ENCODE measurements at places on chromosomes 3 and 15.

- DNase-seq, result no peak
Measured at GRCh38 chr3:20401253-20401652, 215.2 kb upstream of the SGO1 start.

GRCh38 chr15:35460616-35461015 lies 85.3 kb downstream of the DPH6 start:
- DNase-seq, result no peak

DNA sequence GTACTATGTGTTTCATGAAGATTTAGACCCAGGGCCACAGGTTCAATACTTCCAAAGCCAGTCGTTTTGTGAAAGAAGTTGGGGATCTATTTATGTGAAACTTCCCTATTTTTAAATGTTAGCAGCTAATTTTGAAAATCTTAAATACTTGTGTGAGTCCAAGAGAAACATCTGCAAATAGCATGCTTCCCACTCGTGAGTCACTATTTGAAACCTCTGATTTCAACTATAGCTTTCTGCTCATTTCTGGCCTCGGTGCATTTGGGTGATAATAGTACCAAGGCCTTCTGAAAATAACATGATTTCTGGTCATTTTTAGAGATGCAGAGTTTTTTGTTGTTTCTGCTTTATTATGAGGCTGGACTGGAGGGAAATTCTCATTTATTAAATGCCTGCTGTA lies 110.0 kb downstream of the OPA1 start:
- no peak for DNase-seq

DNA sequence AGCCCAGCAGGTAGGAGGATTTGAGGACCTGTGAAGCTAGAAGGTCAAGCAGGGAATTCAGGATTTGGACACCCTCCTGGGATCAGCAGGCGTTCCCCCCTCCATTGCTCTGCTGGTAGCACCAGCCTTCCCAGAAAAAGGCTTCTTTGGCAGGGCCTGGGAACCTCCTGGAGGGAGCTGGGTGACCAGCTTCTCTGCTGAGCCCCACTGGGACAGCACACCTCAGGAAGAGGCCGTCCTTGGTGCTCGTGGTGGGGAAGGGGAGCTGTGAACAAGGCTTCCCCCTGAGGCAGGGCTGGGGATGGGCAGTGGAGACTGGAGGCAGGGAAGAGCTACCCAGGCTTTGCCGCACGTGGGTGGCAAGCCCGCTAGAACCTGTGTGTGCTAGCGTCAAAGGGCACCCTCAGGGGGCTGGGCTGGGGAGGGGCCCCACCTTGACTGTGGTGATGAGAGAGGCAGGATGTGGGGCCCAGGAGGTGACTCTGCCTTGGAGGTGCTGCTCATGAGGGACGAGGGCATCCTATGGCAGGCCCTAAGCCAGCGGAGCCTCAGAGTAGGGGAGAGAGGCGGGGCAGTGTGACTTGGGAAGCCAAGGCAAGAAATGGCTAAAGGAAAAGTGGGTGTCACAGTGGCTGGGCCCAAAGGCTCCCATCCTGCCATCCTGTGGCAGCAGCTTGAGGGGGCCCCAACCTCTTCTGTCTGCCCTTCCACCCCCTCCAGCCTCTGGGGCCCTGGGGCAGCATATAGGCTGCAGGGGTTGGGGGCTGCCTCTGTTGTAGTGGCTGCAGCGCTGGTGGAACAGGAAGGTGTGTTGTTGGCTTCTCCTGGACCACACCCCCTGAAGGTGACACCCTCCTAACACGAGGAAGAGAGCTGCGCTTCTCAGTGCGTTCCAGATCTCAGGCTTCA lies 20.7 kb downstream of the KLF13 start:
- DNase-seq, result peak; percentile 77

- no peak for DNase-seq
Measured at GRCh38 chr3:18124501-18124900, 300.6 kb downstream of the SATB1 start.

- no peak for DNase-seq
Measured at GRCh38 chr3:43676441-43676840, 14.3 kb upstream of the ABHD5 start.

GRCh38 chr15:90360746-90361145 lies 8.7 kb downstream of the ZNF774 start:
- no peak for DNase-seq

DNA sequence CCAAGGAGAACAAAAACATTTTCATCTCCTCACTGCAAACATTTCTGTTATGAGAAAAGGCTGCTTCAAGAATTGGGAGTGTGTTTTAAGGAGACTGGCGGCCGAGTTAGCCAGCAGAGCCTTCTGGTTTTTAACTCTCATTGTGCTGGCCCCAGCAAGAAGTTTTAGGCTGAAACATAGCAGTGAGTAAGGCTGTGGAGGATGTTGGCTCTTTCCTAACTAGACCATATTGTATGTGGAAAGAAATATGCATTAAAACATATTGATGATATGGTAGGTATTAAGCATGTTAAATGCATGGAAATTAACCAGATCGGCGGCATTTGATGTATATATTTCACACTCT lies 90.7 kb downstream of the TIGIT start:
- no peak for DNase-seq

GRCh38 chr3:61172684-61173083 lies 78.6 kb downstream of the FHIT start:
- DNase-seq, result no peak

- no peak for DNase-seq
Measured at GRCh38 chr15:32933236-32933635, 215.4 kb downstream of the GREM1 start.

GRCh38 chr3:197305854-197306253 lies 7.4 kb upstream of the DLG1 start:
- peak; percentile 31 for DNase-seq

- DNase-seq, result no peak
Measured at GRCh38 chr3:22141769-22142168, 390.8 kb upstream of the ZNF385D start.

GRCh38 chr3:188244395-188244861 lies 90.5 kb downstream of the LPP start:
- DNase-seq, result no peak

DNA sequence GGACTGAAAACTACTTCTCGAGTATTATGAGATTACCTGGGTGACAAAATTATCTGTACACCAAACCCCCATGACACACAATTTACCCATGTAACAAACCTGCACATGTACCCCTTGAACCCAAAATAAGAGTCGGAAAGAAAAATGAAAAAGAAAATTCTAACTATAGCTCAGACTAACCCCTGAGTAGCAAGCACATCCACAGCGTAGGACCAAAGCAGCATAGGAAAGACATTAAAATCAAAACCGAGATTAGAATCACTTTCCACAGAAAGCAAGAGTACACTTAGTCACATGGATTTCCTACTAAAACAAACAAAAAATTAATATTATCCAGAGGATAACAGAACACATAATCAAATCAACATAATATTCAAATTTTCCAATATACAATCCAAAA lies 6.3 kb upstream of the PIK3CA start:
- no peak for DNase-seq

- DNase-seq, result no peak
Measured at GRCh38 chr15:79408041-79408440, 24.1 kb upstream of the MINAR1 start.

- DNase-seq, result no peak
Measured at GRCh38 chr3:63961891-63962290, 49.7 kb upstream of the SCAANT1 start.

GRCh38 chr15:63324770-63325169 lies 47.4 kb downstream of the APH1B start:
- no peak for DNase-seq

GRCh38 chr3:171685116-171685895 lies 125.0 kb downstream of the PLD1 start:
- DNase-seq, result no peak

- DNase-seq, result no peak
Measured at GRCh38 chr3:133408961-133409360, 9.1 kb downstream of the BFSP2 start.

DNA sequence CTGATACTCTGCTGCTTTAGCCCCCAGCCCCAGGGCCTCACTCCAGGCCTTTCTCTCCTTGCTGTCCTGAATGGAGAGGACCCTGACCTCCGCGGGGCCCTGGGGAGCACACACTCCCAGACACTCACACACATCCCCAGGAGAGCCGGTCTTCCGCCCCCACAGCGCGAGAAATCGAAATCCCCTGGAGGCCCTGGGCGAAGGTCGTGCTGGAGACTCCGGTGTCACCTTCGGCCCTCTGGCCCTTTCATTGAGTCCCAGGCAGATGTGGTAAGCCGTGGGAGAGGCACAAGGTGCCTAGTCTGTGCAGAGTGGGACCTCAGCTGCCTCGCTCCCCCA lies 848 bp upstream of the GOLGA8B start:
- no peak for DNase-seq

GRCh38 chr3:44870375-44871061 lies 3.9 kb upstream of the TGM4 start:
- DNase-seq, result no peak

DNA sequence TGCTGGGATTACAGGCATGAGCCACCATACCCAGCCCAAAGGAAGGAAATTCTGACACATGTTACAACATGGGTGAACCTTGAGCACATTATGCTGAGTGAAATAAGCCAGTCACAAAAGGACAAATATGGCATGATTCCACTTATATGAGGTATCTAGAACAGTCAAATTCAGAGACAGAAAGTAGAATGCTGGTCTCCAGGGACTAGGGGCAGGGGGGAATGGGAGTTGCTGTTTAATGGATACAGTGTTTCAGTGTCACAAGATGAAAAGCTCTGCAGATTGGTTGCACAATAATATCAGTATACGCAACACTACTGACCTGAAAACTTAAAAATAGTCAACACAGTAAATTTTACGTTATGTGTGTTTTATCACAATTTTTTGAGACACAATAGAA lies 4.1 kb downstream of the SPATA12 start:
- DNase-seq, result no peak

DNA sequence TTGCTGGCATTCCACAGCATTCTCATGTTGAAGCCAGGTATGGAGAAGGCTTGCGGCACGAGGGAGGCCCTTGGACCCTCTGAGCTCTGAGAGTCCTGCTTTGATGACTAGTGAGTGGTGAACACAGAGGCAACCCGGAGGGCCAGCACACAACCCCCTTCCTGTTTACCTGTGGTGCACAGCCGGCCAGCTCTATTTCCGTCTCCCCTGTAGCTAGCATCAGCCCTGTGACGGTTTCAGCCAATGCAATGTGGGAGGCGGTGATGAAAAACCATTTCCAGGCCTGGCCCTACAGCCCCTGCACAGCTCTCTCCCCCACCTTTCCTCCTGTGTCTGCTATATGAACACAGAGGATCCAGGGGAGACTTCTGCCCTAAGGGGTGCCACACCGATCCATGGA lies 76.8 kb upstream of the KLHL25 start:
- no peak for DNase-seq

DNA sequence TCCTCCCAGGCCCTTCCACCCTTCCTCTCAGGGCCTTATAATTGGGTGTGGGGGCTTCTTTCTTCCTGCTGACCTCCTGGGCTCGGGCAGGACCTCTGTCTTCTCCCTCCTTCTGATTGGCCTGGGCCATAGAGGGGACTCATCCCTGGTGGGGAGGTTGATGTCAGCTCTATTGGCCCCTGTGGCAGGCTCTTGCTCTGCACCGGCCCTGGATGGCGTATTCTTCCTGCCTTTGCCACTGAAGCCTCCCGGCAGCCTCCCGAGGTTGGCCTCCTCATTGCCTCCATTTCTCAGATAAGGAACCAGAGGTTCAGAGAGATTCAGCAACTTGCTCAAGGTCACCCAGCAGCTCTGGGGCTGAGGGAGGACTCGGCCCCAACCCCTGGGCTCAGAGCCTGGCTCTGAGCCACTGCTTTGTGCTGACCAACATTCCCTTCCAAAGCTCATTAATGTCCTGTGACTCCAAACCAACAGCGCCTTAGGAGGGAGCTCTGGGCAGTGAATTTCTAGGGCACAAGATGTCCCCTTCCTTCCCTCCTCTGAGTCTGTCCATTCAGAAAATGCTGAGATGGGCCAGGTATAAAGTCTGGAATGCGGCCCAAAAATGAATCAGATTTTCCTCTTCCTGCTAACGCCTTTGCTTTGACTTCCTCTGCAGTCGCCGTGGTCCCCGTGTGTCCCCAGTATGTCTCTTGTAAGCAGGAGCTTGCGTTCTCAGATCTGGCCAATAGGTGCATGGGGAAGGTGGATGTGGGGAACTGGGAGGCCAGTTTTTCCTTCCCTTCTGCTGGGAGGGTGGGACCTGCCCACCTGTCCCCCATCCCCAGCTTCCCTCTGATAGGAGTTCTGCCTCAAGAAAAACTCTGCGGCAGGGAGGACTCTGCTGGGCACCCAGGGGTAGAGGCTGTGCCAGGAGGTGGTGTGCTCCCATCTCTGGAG lies 74.2 kb downstream of the HMCES start:
- no peak for DNase-seq

DNA sequence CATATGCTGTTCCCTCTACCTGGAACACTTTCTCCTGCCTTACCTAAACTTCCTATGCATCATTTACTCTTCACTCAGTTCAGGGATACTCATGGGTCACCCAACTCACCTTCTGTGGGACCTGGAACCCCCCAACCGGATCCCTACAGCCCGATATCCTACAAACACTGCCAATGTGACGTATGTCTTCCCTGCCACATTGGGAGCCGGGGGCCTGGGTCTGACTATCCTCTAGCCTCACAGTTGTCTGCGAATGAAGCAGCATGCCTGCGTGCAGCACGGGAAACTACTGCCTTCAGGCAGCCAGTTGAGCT lies 405 bp downstream of the NPRL2 start:
- no peak for DNase-seq

- DNase-seq, result no peak
Measured at GRCh38 chr3:61872077-61872706, 310.8 kb downstream of the PTPRG start.

DNA sequence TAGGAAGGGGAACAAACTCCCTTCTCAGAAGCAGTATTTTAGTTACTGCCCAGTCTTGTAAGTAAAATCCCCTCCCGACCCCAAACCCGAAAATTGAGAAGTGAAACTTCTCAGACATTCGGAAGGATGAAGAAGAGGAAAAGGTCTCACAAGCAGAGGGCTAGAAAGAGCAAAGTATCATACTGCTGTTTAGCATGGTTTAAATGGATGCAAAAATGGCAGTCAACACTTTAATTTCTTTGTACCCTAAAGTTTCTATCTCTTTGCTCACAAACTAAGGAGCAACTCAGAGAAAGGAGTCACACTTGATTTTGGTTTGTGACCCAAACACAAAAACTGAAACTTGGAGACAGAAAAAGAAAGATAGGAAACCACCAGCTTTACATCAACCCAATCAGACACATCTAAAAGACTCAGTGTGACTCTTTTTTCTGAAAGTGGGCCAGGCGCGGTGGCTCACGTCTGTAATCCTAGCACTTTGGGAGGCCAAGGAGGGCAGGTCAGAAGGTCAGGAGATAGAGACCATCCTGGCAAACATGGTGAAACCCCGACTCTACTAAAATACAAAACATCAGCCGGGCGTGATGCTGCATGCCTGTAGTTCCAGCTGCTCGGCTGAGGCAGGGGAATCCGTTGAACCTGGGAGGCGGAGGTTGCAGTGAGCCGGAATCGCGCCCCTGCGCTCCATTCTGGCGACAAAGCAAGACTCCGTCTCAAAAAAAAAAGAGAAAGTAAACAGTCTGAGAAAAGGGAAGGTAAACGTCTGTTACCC lies 63.2 kb upstream of the ATP11B start:
- no peak for DNase-seq

Data from CD4-positive, alpha-beta T cell treated with Interleukin-4 for 1 hour (primary cell).